ENCODE measurements at places on chromosomes 16 and 17. TPM values are rescaled to one million over a fixed set of nuclear protein-coding genes. Genes with fewer than 3 reads are reported as not detected.

GRCh38 chr17:20203018-20203417 lies 193.9 kb downstream of the SPECC1 start:
- DNase-seq = no peak

DNA sequence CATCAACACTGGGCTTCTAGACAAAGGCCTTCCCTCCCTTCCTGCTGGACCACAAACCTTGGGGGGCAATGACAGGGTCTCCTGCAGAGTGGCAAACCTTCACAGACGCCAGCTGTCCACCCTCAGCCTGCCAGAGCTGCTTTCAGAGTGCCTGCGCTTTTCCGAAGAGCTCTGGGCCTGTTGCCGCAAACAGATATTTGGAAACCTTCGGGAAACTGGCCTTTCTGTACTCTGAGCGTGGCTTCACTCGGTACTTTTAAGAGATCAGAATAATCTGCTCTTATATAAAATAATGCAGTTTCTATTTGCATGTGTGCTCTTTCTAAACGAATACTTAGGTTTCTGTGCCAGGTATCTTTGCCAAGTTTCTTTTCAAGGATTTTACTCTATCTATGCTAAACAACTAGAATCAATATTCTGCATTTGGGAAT lies 152.1 kb upstream of the CHMP6 start:
- no peak for DNase-seq

DNA sequence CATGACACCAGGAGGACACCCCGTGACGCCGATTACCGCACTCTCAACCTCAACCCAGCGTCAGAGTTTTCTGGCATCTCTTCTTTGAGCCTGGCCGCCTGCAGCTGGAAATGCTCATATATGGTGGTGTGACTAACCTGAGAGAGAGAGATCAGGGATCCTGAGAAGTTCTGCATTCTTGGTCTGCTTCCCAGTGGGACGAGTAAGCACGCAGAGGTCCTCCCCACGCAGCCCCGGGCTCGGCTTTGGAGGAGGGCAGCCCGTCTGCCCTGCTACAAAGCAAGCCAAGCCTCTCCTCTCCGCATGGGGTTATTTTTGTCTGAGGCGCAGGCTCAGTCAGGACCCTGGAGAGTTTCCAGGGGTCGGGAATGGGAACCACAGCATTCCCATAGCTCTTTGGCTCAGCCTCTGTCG lies 16.5 kb downstream of the CRISPLD2 start:
- no peak for DNase-seq

DNA sequence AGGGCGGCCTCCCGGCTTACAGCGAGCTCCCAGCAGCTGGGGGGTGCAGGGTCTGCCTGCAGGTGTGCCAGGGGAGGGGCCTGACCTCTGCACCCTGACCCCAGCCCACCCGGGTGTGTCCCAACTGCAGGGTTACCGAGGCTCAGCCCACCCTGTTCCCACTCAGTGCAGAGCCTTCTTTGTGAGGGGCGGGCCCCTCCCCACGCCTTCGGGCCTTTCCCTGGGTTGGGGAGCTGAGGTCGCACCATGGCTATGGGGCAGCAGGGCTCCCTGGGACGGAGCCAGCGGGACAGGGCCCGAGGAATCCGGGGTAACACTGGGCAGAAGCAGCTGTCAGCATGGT lies 17.1 kb downstream of the CACNA1H start:
- no peak for DNase-seq

DNA sequence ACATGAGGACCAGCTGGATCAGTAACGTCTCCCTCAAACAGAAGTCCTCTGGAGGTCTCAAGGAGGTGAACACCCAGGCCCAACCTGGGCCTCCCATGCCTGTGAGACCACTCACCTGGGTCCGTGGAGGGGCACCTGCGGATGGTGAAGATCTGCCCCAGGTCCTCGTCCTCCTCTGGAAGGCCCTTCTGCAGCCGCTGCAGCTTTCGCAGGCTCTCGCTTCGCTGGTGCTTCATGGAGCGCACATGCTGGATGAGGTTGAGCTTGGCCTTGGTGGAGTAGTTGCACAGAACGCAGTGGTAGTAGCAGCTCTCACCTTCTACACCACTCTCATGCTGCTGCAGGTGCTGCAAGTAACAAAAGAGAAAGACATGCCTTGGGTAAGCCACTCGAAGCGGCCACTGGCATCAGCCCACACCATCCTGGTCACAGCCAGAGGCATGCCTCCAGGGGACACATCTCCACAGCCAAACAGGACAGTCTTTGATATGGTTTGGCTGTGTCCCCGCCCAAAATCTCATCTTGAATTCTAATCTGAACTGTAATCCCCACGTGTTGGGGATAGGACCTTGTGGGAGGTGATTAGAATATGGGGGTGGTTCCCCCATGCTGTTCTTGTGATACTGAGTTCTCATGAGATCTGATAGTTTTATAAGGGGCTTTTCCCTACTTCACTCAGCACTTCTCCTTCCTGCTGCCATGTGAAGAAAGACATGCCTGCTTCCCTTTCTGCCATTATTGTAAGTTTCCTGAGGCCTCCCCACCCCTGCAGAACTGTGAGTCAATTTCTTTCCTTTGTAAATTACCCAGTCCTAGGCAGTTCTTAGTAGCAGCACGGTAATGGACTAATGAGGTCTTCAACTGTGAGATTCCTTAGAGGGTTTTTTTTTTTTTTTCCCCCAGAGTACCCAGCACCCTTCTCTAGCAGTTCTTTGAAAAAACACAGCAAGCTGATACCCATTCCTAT lies 158.0 kb downstream of the ZFHX3 start:
- DNase-seq = no peak

- DNase-seq = no peak
Observed at GRCh38 chr17:15398291-15398690, 56.9 kb upstream of the TEKT3 start.

Gene ESRP2
- 33.6 TPM for total RNA-seq

DNA sequence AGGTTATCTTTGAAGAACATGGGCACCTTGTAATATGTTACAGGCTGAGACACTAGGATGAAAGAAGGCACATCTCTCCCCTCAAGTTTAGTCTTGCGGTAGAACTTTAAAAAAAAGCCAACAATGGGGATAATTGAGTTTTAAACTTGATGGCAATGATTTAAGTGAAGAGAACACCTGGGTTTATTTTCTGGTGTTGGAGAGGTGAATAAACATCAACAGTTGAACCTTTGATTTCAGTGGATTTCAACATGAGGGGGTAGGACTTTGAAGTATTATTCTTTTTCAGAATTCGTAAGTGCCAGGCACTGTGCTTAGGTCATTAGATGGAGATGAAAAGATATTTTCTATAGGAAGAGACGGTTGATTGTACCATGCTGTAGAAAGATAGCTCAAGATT lies 22.3 kb downstream of the HAPSTR1 start:
- DNase-seq = no peak

- DNase-seq = no peak
Observed at GRCh38 chr17:58605470-58605869, 86.4 kb downstream of the TEX14 start.

DNA sequence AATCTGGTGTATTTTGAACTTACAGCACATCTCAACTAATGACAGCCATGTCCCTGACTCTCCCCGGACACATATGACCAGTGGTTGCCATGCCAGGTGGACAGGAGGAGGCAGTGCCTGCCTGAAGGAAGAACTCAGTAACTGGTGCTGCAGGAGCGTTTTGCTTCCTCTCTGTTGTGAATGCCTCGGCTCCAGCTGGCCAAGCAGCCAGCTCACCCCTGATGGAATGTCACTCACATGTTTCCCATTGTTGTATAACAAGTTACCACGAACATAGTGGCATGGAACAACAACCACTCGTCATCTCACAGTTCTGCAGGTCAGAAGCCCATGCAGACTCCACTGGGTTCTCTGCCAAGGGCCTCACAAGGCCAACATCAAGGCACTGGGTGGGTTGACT lies 20.1 kb upstream of the IRF8 start:
- DNase-seq = no peak

DNA sequence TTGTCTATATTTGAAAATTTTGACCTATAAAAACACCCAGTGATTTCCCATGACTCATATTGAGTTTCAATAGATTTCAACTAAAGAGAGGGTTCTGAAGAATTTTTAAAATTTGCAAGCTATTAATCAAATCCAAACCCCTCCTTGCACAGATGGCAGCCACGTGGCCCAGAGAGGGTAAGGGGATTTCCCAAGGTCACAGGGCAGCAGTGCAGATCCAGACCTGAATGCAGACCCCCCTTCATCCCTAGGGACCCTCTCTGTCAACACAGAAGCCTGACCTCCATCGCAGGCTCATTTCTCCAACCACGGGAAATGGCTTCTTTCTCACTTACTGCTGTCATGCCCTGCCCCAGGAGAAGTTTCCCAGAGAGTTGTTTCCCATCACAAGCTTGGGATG lies 24.7 kb upstream of the CES5A start:
- DNase-seq = no peak

DNA sequence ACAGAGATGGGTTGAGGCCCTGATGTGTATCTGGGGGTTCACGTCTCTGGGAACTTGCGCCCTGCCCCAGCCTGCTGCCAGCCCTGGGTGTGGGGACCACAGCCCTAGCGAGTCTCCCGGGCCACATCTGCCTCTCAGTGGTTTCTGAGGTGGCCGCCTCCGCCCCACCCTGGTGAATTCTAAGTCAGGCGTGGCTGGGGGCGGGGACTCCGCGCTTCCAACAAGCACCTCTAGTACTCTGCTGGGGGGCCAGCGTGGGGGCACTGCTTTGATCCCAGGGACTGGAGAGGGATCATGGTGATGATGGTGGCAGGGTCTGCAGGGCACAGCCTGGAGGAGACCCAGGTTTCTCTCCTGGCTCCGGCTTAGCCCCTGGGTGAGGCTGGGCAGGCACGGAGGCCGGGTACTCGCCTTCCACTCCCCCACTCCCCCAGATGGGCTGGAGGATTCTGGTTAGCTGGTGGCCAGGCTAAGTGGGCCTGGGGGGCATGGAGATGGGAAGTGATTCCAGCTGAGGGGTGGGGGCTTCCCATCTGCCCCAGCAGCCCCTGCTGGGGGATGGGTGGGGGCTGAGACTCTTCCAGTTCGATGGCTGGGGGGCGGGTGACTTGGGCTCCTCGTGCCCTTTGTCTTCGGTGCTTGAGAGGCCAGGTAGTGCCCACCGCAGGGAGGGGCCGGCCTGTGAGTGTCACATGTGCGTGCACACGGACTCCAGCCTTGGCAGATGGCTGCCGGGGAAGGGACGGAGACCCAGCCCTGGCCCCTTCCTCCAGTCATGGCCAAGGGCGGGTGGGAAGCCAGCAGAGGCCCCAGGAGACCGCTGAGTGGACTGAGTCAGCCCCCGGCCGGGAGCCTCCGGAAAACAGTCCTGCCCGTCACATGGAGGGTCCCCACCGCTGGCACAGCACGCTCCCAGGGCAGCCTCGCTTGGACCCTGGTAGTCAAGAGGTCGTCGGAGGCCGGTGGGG lies 3.9 kb downstream of the GLIS2 start:
- no peak for DNase-seq

Gene TMEM106A
- total RNA-seq = 13.3 TPM

DNA sequence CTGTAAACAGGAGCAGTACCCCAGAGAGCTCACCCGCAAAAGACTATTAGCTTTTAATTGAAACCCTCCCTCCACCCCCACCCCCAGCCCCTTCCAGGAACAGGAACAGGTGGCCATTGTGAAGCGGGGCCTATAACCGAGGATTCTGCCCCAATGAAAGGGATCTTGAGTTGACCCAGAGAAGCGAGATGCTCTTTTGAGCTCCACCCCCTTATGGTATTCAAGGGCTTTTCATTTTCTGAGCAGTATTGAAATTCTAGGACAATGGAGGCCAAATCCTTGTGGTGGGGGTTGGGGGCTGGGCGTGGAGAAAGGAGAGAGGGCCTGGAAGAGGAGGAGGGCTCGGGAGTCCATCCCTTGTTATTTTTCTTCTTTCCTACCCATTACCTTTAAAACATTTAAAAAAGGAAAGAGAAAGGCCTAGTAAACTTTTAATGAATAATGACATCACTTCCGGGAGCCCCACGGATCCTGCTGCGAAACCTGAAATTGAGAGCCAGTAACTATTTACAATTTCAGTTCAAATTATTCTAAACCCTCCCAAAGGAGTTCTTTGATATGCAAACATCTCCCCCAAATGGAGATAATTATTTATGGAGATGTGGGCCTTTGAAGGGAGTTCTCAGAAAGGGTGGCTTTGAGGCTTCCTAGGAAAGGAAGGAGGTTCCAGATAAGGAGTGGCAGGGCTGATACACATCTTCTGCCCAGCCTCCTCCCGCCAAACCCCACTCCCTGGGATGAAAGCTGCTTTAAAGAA lies 30.5 kb downstream of the HS3ST3B1 start:
- DNase-seq = no peak

Gene PMFBP1
- 3.7 TPM for total RNA-seq

GRCh38 chr17:61395409-61395982 lies 4.1 kb upstream of the TBX2 start:
- DNase-seq = no peak

GRCh38 chr17:66949501-66949900 lies 15.0 kb upstream of the CACNG4 start:
- no peak for DNase-seq

Gene MYL4
- 1.1 TPM for total RNA-seq

DNA sequence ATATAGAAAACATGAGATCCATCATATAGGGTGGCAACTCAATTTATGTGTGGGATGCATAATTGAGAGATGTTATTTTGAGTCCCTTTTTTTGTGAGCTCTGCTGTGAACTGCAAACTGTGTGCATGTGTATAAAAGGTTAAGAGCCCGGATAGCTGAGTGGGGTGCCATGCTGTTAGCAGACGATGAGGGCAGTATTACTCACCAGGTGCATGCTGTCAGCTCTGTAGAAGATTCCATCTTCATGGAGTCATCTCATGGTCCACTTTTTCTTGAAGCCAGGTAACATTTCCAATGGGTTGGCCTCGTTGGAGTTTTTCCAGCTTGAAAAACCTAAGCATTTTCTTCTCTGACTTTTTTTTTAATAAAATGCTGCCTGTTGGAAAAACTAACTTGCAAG lies 43.0 kb upstream of the RHBDL3 start:
- no peak for DNase-seq

DNA sequence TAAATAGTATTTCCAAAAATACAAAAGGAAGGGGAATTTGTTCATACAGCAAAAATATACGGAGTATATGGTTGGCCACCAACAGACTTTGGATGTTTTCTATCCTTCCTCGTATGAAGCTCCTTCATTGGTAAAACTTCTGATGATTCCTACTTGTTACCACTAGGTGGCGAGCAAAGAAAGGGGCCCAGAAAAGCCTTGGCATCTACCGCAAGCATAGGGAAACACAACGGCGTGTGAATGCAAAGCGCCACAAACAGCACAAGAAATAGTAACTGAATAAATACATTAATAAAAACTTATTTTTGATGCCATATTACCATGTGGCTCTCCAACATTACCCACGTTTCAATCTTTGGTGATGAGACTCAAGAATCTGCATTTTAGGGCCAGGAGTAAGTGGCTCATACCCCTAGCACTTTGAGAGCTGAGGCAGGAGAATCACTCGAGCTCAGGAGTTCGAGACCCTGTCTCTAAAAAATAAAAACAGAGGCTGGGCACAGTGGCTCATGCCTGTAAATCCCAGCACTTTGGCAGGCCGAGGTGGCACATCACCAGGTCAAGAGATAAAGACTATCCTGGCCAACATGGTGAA lies 34.5 kb downstream of the YWHAE start:
- DNase-seq = peak; percentile 47
